ENCODE measurements at places on chromosomes 4 and X.

- DNase-seq = no peak
Observed at GRCh38 chrX:118764122-118764521, 36.7 kb downstream of the IL13RA1 start.

- no peak for DNase-seq
Observed at GRCh38 chr4:158032733-158033415, 140.0 kb downstream of the GASK1B start.

DNA sequence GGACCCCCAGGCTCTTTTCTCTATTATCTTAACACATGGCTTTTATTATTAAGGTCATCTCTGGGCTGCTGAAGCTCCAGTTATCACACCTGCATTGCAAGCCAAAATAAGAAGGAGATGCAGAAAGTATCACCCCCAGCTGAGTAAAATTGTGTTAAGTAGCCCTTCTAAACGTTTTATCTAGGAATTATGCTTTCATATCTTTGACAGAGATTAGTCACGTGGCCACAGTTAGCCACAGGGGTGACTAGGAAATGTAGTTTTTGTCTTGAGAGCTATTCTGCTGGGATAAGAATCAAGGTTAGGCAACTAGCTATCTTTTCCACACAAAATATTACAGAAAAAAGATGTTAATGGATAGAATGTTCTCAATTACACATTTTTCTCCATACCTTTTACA, 102.1 kb downstream of the ANXA3 start:
- DNase-seq = no peak

DNA sequence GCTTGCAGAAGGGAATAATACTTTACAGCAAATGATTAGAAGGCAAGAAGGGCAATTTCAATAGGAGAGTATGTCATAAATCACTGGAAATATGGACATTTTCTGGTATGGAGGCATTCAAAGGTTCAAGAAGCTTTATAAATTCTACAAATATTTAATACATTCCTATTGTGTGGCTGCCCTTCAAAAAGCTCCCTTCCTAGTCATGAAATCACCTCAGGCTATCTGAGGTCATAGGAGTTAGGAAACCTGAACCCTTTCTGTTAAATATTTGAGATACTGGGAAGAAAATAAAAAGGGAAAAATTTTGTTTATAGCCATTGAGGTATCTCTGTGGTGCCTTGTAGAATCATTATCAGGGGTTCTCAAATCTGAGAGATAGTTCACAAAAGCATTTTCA, 316.8 kb upstream of the EMCN start:
- no peak for DNase-seq

GRCh38 chr4:58357947-58358346, 1247.8 kb upstream of the IGFBP7 start:
- DNase-seq = no peak
